ENCODE measurements at places on chromosomes 2 and 18. TPM values are rescaled to one million over a fixed set of nuclear protein-coding genes. Genes with fewer than 3 reads are reported as not detected.

DNA sequence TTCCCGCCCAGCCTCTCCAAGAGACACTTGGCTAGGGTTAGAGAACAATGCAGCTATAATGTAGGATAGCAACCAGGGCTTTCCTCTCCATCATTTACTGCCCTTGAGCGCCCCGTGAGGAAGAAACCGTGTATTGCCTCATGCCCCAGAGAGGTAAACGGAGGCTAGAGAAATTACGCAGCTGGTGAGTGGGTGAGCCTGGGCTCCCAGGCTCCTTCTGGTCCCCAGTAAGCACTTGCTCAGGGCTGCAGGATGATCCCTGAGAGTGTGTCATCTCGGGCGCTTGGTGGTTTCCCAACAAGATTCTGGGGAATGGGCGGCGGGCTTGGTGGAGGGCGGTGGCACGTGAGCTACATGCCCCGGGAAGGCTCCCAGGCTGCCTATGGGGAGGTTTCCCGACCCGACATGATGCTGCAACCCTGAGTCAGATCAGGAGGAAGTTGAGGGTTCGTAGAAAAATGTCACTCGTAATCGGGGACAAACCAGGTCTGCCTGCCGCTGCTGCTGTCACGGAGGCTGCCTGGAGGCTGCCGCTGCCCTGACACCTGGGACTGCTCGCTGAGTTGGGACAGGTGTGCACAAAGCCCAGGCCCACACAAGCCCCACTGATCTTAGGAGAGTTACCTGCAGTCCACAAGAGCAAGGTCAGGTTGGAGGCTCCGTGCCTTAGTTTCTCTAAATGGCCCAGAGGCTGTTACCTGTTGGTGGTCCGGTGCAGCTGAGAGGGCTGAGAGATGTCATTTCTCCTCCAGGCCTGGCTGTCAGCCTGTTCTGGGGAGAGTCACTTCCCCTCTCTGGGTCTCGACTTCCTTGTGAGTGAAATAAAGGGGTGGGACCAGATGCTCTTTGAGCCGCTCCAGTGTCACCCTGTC, at the start of gene GPR55:
Gene GPR55 (minus strand): TSS at position 773 of the 872 bp plus-strand sequence. CDS start 14,280 bp downstream, outside the sequence.
- no peak within 1 kb of the TSS for H3K4me3 ChIP-seq
- no peak for DNase-seq
- H3K36me3 ChIP-seq, result no peaks in the 10 kb centered on the region
- H3K27me3 ChIP-seq, result no peaks in the 10 kb centered on the region
- H3K27ac ChIP-seq, result no peak within 1 kb of the TSS

GRCh38 chr2:223513771-223514455, 88.2 kb downstream of the SCG2 start:
- H3K4me3 ChIP-seq, result no peak overlapping the region
- H3K4me1 ChIP-seq, result no peaks in the 10 kb centered on the region
- no peak for DNase-seq
- H3K27me3 ChIP-seq, result no peaks in the 10 kb centered on the region

GRCh38 chr2:203739351-203739750, 32.9 kb downstream of the CD28 start:
- no peaks in the 10 kb centered on the region for H3K27me3 ChIP-seq
- H3K27ac ChIP-seq, result no peak overlapping the region
- no peaks in the 10 kb centered on the region for H3K36me3 ChIP-seq
- no peak overlapping the region for H3K4me3 ChIP-seq
- no peaks in the 10 kb centered on the region for H3K4me1 ChIP-seq

DNA sequence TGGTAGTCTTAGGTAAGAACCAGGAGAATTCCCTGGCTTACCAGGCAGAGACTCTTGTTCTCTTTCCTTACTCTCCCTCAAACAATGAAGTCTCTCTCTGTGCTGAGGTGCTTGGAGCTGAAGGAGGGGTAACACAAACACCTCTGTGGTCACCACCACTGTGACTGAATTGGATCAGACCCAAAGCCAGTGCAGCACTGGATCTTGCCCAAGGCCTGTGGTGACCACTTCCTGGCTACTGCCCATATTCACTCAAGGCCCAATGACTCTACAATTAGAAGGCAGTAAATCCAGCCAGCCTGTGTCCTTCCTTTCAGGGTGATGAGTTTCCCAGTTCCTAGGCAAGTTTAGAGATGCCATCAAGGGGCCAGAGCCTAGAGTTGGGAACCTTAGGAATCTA, 706.8 kb downstream of the SLC4A3 start:
- H3K36me3 ChIP-seq, result no peaks in the 10 kb centered on the region
- no peak for DNase-seq
- no peak overlapping the region for H3K4me3 ChIP-seq
- no peaks in the 10 kb centered on the region for H3K4me1 ChIP-seq

DNA sequence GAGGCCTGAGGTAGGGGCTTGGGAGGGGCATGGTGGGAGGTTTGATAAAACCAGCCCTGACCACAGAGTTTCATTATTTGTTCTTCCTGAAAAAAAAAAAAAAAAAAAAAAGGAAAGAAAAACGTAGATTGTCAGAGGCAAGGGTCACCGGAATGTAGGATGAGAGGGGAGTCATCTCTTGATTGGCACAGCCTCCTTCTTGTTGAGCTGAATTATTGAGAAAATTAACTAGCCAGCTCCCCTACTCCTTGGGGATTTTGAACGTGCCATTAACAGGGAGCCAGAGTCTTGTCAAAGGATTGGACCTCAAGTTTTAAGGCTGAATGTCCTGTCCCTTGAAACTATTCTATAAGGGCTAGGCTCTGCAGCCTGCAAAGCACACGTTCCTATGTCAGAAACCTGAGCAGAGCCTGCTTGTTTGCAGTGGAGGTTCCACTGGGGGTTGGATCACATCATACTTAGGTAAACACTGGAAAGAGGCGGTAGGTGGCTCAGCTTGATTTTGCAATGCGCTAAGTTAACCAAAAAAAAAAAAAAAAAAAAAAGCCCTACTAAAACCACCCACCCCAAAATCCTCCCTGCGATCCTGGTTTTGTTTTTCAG, 2.3 kb downstream of the INHBB start:
- H3K4me3 ChIP-seq, result no peak overlapping the region
- peaks cover 36% of the 10 kb centered on the region for H3K4me1 ChIP-seq
- H3K27me3 ChIP-seq, result peaks cover 43% of the 10 kb centered on the region
- no peak overlapping the region for H3K27ac ChIP-seq
- DNase-seq, result peak; percentile 53
- no peaks in the 10 kb centered on the region for H3K36me3 ChIP-seq

DNA sequence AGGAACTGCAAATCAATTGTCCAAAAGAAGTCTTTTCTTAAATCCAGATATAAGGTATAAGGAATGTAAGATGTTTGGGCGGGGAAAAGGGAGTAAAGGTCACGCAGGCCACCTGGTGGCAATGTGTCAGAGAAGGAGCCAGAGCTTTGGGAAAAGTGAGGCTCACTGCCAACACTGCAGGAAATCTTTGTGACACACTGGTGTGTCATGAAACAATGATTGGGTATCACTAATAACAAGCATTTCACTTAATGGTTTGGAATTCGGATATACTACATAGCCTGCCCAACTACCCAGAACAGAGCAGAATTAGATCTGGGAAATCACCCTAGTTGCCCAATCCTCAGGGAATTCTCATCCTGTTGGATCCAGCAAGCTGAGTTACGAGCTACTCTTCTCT, 61.0 kb downstream of the RBMS1 start:
- DNase-seq, result no peak
- no peak overlapping the region for H3K4me3 ChIP-seq
- H3K36me3 ChIP-seq, result no peaks in the 10 kb centered on the region
- H3K27ac ChIP-seq, result no peak overlapping the region
- no peaks in the 10 kb centered on the region for H3K27me3 ChIP-seq

- no peaks in the 10 kb centered on the region for H3K36me3 ChIP-seq
- peaks cover 15% of the 10 kb centered on the region for H3K4me1 ChIP-seq
- peak; percentile 11 for DNase-seq
- no peaks in the 10 kb centered on the region for H3K27me3 ChIP-seq
- no peak overlapping the region for H3K27ac ChIP-seq
- no peak overlapping the region for H3K4me3 ChIP-seq
Measured at GRCh38 chr2:39851651-39852110, 72.6 kb upstream of the THUMPD2 start.

GRCh38 chr2:6644261-6644660, 221.4 kb downstream of the CMPK2 start:
- H3K27ac ChIP-seq, result no peak overlapping the region
- H3K27me3 ChIP-seq, result no peaks in the 10 kb centered on the region
- peaks cover 3% of the 10 kb centered on the region for H3K4me1 ChIP-seq
- no peak for DNase-seq

- H3K4me1 ChIP-seq, result no peaks in the 10 kb centered on the region
- H3K4me3 ChIP-seq, result no peak overlapping the region
- peak overlapping the region; percentile 25 for H3K27ac ChIP-seq
- H3K36me3 ChIP-seq, result no peaks in the 10 kb centered on the region
- no peak for DNase-seq
Measured at GRCh38 chr18:21163647-21164547, 52.3 kb upstream of the ROCK1 start.

DNA sequence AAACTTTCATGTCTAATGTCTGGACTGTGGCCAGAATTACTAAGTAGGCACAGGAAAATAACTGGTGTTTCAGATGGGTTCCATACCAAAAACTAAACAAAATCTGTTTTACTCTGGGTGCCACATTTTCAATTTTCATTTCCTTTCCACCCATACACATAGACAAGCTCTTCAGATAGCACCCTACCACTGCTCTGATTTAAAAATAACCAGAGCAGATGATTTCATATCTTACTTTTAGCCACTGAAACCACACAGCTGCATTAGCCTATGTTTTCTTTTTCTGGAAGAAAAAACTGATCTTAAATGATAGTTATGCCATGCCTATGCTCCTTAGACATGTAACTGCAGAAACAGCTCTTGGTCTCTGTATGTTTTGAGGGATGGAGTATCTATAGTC, 647.6 kb downstream of the CPS1 start:
- DNase-seq, result no peak
- H3K36me3 ChIP-seq, result no peaks in the 10 kb centered on the region
- H3K4me3 ChIP-seq, result no peak overlapping the region
- no peaks in the 10 kb centered on the region for H3K4me1 ChIP-seq
- H3K27me3 ChIP-seq, result no peaks in the 10 kb centered on the region

GRCh38 chr2:118991554-118991953, 49.6 kb downstream of the MARCO start:
- H3K4me1 ChIP-seq, result no peaks in the 10 kb centered on the region
- no peak for DNase-seq
- H3K4me3 ChIP-seq, result no peak overlapping the region
- no peaks in the 10 kb centered on the region for H3K36me3 ChIP-seq
- no peaks in the 10 kb centered on the region for H3K27me3 ChIP-seq

GRCh38 chr18:65436430-65436829, 314.4 kb upstream of the CDH7 start:
- no peaks in the 10 kb centered on the region for H3K27me3 ChIP-seq
- H3K4me3 ChIP-seq, result no peak overlapping the region
- H3K36me3 ChIP-seq, result no peaks in the 10 kb centered on the region
- no peak for DNase-seq
- H3K4me1 ChIP-seq, result no peaks in the 10 kb centered on the region

GRCh38 chr2:12929758-12930157, 213.0 kb downstream of the TRIB2 start:
- DNase-seq, result no peak
- no peaks in the 10 kb centered on the region for H3K27me3 ChIP-seq
- H3K27ac ChIP-seq, result no peak overlapping the region
- H3K4me1 ChIP-seq, result peaks cover 5% of the 10 kb centered on the region
- no peaks in the 10 kb centered on the region for H3K36me3 ChIP-seq

- no peak overlapping the region for H3K4me3 ChIP-seq
- H3K27me3 ChIP-seq, result no peaks in the 10 kb centered on the region
- H3K36me3 ChIP-seq, result no peaks in the 10 kb centered on the region
- no peak overlapping the region for H3K27ac ChIP-seq
- DNase-seq, result no peak
- peaks cover 19% of the 10 kb centered on the region for H3K4me1 ChIP-seq
Measured at GRCh38 chr2:100208141-100208770, 65.9 kb upstream of the AFF3 start.

DNA sequence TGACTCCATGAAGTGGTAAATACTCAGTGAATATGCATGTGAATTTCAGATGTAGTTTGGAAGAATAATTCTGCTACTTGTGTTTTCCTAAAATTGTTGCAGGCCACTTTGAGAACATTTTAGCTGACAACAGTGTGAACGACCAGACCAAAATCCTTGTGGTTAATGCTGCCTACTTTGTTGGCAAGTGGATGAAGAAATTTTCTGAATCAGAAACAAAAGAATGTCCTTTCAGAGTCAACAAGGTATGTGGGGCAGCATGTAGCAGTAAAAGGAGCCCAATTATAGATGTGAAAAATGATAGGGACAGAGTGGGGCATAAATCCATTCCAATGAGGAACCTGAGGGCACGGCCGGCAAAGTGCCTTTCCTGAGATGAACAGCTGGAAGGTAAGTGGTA, 16.1 kb downstream of the SERPINB5 start:
- H3K27me3 ChIP-seq, result no peaks in the 10 kb centered on the region
- DNase-seq, result no peak
- no peaks in the 10 kb centered on the region for H3K4me1 ChIP-seq
- no peak overlapping the region for H3K27ac ChIP-seq

GRCh38 chr2:30883822-30884221, 76.6 kb upstream of the CAPN13 start:
- DNase-seq, result no peak
- H3K27me3 ChIP-seq, result no peaks in the 10 kb centered on the region
- no peak overlapping the region for H3K4me3 ChIP-seq
- H3K27ac ChIP-seq, result no peak overlapping the region
- H3K4me1 ChIP-seq, result no peaks in the 10 kb centered on the region

DNA sequence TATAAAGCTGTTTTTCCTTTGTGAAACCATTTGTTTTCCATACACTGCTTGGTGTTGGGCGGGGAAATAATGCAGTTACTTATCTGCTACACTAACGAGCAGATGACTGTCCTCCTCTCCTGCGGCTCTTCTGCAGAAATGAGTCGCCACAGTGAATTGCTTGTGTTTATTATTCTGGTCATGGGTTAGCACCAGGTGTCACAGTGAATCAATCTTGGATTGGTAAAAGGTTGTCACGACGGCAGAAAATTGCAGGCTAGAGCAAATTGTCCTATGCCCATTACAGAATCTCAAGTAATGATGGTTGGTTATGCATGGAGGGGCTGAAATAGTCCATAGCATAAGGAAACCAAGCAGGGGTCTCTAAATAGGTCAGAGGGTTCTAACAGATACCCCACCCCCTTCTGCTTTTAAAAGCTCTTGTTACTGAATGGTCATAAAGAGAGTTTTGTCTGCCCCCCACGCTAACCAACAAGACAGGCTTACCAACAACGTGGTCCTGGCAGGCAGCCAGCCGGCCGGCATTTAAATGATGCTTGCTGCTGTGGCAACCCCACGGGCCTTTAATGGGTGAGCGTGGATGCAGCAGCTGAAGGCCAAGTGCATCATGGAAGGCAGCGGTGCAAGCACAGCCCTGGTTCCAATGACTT, 29.5 kb downstream of the RAB31 start:
- H3K36me3 ChIP-seq, result no peaks in the 10 kb centered on the region
- DNase-seq, result peak; percentile 54
- H3K27me3 ChIP-seq, result no peaks in the 10 kb centered on the region
- H3K4me1 ChIP-seq, result peaks cover 22% of the 10 kb centered on the region
- H3K4me3 ChIP-seq, result no peak overlapping the region

GRCh38 chr2:71629771-71630453, 176.6 kb downstream of the DYSF start:
- H3K4me1 ChIP-seq, result no peaks in the 10 kb centered on the region
- H3K36me3 ChIP-seq, result no peaks in the 10 kb centered on the region
- H3K27ac ChIP-seq, result no peak overlapping the region
- H3K27me3 ChIP-seq, result no peaks in the 10 kb centered on the region

PDE11A gene
- 2.2 TPM for total RNA-seq

LBX2 gene
- total RNA-seq, result 3.4 TPM

BIRC6 gene
- 106 TPM for total RNA-seq

REG1B gene
- total RNA-seq, result not detected

TMEM247 gene
- not detected for total RNA-seq

MTCL1 gene
- total RNA-seq, result 16.5 TPM

SIX2 gene
- total RNA-seq, result 0.53 TPM

All from hepatocyte (in vitro differentiated cells).